ENCODE measurements at places on chromosomes 1 and 21.
A peak's percentile ranks its signal among the peaks of the same experiment; 100 is the strongest.

DNA sequence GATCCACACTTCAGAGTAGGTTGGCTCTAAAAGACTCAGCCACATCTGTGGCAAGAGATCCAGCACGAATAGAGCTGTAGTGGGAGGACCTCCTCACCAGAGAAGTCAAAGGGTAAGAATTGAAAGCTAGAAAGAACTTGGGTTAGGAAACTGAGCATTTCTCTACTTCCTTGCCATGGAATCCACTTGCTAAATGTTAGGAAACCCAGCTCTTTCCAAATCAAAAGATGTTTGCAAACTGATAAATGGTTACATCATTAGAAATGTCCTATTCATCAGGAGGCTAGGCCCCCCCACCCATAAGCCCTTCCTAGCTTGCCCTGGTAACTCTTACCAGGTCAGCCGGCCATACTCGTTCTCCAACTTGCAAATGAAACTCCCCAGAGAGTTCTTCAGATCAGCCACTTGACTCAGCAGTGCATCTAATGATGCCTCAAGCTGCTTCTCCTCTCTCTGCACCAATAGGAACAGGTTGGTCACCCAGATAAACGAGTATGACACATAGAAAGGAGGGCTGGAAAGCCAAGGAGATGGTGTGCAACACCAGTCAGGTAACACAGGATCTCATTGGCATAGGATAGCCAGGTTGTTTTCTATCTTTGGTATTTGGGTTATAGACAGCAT lies 1.5 kb downstream of the MED8 start:
- DNase-seq: no peak

- DNase-seq: no peak
These were observed 78.5 kb upstream of the ADAR start for GRCh38 chr1:154686507-154686906.

DNA sequence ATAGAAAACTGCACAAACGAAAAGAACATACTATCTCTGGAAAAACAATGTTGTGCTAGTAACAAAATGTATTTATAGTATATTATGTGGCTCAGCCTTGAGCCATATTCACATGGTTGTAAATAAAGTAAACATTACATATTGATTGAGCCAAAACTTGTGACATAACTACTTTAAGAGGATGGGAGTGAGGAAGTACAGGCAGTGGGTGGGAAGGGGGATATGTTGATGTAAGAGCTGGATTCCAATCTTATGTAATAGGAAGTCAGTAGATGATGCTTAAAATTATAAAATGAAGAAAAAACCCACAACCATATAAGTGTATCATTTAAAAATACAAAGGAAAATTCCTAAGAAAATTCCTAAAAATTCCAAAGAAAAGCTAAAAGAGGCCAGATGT lies 42.7 kb downstream of the RHOU start:
- DNase-seq: no peak

DNA sequence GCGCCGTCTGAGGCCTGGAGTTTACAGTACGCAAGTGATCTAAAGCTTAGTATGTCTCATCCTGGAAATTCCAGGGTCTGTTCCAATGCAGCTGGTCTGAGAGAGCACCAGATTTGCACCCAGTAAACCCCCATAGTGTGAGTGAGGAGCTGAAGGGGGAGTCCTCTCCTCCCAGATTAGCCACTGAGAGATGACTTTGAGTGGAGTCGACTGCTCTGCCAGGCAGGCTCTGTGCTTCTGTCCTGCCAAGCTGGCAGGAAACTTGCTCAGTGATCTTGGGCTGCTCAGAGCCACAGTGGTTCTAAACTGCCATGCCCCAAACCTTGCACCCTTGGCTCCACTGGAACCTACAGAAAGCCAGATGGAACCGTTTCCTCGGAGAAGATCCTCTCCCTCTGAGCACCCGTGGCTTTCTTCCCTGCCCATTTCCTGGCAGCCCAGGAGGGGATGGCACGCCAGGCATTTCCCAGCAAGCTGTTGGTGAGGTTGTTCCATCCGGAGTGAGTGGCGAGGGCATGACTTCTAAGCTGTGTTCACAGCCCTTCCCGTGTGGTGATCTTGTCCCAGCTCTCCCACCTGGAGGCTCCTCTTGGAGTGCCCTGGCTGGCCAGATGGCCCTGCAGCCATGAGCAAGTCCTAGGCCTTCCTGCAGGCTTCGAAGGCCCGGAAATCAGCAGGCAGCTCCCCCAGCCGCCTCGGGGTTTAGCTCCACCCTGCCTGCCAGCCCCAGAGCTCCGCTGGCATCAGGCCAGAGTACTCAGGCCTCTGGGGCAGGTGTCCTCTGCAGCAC lies 125.9 kb upstream of the VAMP3 start:
- peak; percentile 63 for DNase-seq

GRCh38 chr1:43622471-43622870 lies 27.5 kb upstream of the KDM4A start:
- no peak for DNase-seq

GRCh38 chr1:94273111-94273510 lies 35.7 kb upstream of the ARHGAP29 start:
- DNase-seq: no peak

GRCh38 chr1:3530086-3530925 lies 75.8 kb downstream of the ARHGEF16 start:
- DNase-seq: no peak

DNA sequence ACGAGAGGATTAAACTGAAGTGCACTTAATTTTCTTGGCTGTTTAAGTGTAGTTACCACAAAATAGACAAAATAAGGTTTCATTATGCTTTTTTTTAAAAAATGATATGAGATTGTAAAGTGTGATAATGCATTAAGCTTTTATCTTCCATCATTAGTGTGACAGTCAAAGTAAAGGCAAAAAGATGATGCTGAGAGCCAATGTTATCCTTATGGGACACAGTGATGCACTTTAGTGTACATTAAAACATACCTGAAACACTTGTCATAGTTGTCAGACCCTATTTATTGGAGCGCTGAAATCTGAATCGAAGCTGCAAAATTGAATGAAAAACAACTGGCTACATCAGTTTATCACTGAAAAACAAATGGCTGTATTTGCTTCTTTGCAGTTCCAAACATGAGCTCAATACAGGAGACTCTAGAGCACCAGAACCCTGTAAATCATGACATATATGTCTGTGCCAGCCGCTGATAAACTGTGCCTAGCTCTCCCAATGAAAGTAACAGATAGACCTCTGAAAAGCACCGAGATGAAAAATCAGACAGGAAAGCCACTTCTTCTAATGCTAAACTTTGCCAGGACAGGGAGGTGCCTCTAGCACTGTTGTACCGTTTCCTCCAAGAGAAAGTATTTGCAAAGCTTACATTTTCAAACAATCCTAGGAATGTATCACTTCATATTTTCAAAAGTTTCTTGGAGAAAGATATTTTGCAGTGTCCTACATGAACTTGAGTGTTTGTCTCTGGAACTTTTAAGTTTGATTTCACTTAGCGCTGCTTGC lies 120.7 kb upstream of the TMPRSS15 start:
- DNase-seq: no peak

- no peak for DNase-seq
These were observed 56.4 kb downstream of the EDN2 start for GRCh38 chr1:41427916-41428737.

DNA sequence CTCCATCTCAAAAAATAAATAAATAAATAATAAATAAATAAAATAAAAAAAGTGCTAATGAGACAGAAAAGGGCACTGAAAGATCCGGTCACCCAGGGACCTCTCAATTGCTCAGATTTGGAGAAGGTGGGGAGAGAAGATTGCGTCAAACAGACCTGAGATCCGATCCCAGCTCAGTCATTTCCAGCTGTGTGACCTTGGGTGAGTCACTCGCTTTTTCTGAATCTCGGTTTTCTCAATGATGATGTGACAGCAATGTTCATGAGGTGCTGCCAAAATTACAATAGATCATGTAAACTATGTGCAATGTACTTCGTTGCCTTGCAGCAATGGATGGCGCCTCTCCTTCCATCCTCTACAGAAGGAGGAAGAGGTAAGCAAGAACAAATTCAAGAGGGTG lies 11.1 kb upstream of the MEF2D start:
- DNase-seq: no peak

DNA sequence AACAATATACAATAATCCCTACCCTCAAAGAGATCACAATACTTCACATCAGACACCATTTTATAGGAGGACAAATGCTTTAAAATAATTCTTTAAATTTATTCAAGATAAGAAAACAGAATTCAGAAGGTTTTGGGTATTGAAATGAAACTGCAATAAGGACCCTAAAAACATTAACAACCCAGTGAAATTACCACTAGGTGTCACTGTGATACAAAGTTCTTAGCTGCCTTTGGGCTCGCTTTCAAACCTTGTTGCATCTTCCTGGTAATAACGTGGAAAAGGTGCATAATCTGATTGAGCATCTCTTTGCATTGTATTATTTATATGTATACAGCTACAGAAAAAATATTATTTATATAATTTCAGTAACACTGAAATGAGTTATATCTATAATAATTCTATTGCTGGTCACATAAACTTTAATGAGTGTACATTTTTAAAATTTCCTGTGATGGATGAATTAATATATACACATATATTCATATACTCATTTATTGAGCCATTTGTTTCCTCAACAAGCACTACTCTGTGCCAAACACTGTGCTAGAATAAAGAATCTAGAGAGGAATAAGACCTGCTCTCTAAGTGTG lies 185.2 kb downstream of the FAF1 start:
- no peak for DNase-seq
